ENCODE measurements at places on chromosomes 16 and 17.
A peak's percentile ranks its signal among the peaks of the same experiment; 100 is the strongest.

DNA sequence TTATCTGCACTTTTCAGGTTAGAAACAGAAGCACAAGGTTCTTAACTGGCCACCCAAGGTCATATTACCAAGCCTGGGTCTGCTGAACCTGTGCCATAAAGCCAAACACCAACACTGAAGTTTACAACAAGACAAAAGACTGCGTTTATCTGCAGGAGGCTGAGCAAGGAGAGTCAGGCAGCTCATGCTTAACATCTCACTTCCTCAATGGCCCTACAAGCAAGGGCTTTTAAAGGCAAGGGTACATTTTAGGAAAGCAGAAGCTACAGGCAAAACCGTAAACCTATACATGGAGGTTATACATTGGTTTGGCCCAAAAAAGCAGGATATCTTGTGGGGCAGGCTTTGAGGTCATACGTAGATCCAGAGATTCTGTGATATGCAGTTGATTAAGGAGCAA, 91.2 kb downstream of the GNAO1 start:
- DNase-seq, result no peak

DNA sequence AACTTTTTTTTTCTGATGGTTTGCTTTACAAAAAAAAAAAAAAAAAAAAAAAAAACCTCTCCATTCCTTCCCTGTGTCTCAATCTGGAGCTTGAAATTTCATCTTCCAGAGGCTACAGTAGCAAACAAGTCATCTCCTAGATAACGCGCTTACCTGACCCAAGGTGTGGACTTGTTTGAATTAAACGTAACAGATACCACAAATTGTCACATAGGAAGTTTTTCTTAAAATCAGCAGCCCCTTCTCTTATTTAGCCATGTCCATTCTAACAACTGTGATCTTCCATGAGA, 2.0 kb downstream of the STAT5B start:
- DNase-seq, result no peak

DNA sequence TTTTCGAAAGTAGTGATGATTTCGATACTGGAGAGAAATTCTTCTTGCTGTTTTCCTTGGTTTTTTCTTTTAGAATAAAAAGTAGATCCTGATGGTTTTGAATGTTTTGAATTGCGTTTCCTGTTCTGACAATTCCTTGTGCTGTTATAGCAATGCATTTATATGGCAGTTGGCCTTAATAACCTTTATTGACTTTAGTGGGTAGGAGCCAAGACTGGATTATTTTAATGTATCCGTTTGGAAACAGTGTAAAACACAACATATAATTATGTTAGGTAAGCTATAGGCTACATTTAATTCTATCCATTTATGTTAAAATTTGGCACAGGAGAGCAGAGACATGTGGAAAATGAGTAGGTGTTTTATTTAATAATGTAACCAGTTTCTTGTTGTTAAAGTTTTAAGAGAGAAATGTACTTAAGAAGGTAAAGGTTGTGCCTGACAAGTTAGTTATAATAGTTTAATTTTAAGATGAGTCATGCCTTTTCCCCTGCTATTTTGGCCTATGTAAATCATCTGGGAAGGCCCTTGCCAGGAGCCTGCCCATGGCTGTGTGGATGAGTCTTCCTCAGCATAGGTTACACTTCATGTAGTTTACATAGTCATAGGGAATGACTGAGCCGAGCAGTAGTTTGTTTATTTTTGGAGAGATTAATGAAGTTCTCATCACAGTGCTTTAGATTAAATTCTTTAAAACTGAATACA, 189.9 kb downstream of the FTO start:
- DNase-seq, result no peak

- no peak for DNase-seq
Observed at GRCh38 chr17:57714665-57715180, 30.4 kb downstream of the CCDC182 start.

DNA sequence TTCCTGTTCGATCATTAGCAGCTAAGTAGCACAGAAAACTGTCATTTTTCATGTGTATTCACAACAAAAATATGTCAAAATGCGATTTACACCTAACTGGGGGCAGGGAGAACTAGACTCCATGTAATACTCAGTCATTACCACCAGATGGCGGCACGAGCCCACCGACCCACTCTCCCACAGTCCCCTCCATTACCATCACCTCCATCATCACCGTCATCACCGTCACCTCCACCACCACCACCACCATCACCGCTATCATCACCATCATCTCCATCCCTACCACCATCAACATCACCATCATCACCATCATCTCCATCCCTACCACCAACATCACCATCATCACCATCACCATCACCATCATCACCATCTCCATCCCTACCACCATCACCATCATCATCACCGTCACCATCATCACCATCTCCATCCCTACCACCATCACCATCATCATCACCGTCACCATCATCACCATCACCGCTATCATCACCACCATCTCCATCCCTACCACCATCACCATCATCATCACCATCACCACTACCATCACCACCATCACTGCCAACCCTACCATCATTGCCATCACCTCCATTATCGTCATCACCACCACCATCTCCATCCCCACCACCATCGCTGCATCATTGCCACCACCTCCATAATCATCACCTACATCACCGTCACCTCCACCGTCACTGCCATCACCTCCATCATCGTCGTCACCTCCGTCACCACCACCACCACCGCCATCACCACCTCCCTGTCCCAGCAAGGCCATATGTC, 14.4 kb downstream of the NDUFAF8 start:
- peak; percentile 16 for DNase-seq

GRCh38 chr17:80760511-80760911, 215.9 kb downstream of the RPTOR start:
- DNase-seq, result peak; percentile 71

DNA sequence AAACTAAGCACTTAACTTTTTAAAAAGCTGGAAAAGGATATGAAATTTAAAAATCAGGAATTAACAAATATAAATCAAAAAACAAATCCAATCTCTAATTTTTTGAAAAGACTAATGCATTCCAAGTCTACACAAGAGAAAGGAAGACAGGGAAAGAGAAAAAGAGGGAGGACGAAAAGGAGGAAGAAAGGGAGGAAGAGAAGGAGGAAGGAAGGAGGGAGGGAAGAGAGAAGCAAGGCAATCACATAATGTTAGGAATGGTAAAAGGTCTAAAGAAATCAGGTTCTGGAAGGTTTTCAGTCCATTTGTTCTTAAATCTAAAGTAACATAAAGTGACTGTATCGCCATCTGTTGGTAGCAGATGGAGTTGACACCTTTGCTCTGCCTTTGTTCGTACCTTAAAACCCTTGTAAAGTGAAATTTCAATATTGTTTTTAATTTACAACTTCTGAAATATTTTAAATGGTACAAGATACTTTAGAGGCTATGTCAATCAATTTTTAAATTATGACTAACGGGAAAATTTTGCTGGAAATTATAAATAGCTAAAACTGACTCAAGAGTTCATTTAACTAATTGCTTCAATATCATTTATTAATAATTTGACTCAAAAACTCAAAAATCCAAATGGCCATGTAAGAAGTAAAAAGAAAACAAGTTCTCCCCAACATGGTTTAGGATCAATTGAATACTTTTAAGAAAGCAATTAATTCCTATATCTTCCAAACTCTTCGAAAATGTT, 20.4 kb upstream of the CDYL2 start:
- DNase-seq, result no peak

DNA sequence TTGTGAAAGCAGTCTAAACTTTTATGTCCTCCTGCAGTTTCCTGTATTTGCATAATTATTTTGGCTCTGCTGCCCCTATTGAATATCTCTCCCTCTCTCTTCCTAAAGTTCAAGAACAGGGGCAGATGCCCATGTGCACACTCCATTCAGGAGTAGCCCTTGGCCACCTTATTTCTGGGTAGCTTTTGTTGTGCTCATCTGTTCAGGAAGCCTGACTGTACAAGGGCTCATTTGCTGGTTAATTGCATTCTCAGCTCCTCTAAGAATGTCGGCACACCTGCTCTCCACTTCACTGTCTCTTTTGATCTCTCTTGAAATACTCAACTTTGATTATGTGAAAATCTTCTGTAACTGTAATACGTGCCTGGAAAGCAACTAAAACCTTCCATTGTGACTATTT, 1378.8 kb upstream of the CDH8 start:
- no peak for DNase-seq

- no peak for DNase-seq
Observed at GRCh38 chr16:80500116-80500859, 40.5 kb upstream of the DYNLRB2 start.

GRCh38 chr17:68892658-68893057, 62.5 kb downstream of the ABCA8 start:
- DNase-seq, result no peak

- DNase-seq, result no peak
Observed at GRCh38 chr17:4635823-4636375, 5.6 kb downstream of the ALOX15 start.

Data from NCI-H187 (cell line).